Natural killer cell (primary cell): ENCODE measurements at places on chromosomes 4 and X. TPM values are rescaled to one million over a fixed set of nuclear protein-coding genes. Genes with fewer than 3 reads are reported as not detected.

DNA sequence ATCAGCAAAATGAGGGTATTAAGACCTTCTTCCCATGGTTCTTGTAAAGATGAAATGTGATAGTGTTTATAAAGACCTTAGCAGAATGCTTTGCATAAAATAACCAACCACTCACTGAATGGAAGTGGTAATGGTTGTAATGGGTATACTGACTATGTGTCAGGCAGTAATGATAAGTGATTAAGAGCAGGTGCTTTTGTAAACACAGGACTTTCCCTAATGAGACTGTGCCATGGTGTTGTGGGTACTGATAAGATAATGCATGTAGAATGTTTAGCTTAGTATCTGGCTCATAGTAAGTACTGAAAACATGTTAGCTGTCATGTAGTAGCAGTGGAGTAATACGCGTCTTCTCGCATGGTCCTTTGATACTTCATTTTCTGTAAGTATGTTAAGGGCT is 6.9 kb downstream of the LSM6 start:
- no peaks in the 10 kb centered on the region for H3K27me3 ChIP-seq
- H3K27ac ChIP-seq, result no peak overlapping the region
- DNase-seq, result no peak
- H3K4me1 ChIP-seq, result peaks cover 9% of the 10 kb centered on the region

DNA sequence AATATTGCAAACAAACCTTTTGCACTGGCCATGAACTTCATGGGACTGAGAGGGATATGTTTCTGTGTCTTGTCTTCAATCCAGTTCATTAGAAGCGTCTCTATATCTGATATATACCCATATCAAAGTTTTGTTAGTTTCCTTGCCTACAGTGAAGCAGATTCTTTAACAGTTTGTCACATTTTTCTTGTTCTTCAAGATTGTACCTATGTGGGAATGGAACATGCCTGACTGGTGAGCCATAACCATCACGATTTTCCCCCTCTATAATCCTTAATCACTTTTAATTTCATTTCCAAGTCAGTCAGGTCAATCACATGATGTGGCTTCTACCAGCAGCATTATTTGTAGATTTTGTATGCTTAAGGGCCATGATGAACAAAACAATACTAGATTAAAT is 197.1 kb upstream of the PDE5A start:
- H3K27ac ChIP-seq, result no peak overlapping the region
- DNase-seq, result no peak
- no peaks in the 10 kb centered on the region for H3K36me3 ChIP-seq
- H3K4me3 ChIP-seq, result no peak overlapping the region
- H3K27me3 ChIP-seq, result no peaks in the 10 kb centered on the region

Gene DGKK
- 8.8 TPM for total RNA-seq

Gene TCEAL9
- total RNA-seq, result not detected

Gene SSX2
- not detected for total RNA-seq

DNA sequence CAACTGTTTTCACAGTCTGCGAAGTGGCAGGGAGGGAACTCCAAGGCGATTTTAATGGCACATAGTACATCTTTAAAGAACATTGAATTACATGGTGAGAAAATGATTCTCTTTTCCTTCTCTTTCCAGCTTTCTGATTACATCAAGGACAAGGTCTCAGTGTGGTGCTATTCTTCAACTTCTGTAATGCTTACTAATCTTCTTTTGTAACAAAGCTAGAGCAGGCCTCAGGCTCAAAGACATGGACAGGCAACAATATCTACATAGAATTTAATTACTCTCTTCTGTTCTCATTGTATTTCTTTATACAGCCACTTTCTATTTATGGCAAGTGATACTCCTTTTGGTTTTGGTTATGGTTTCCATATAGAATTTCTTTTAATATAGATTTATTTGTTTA is 48.4 kb downstream of the RTL5 start:
- H3K4me1 ChIP-seq, result peaks cover 4% of the 10 kb centered on the region
- H3K4me3 ChIP-seq, result no peak overlapping the region
- no peak overlapping the region for H3K27ac ChIP-seq
- DNase-seq, result no peak
- no peaks in the 10 kb centered on the region for H3K27me3 ChIP-seq

- H3K27ac ChIP-seq, result no peak overlapping the region
- H3K36me3 ChIP-seq, result no peaks in the 10 kb centered on the region
- no peaks in the 10 kb centered on the region for H3K27me3 ChIP-seq
- H3K4me3 ChIP-seq, result no peak overlapping the region
- peaks cover 11% of the 10 kb centered on the region for H3K4me1 ChIP-seq
Measured at GRCh38 chrX:153611298-153612095, 12.6 kb upstream of the CCNQ start.

Gene MAGEC1
- total RNA-seq, result not detected

DNA sequence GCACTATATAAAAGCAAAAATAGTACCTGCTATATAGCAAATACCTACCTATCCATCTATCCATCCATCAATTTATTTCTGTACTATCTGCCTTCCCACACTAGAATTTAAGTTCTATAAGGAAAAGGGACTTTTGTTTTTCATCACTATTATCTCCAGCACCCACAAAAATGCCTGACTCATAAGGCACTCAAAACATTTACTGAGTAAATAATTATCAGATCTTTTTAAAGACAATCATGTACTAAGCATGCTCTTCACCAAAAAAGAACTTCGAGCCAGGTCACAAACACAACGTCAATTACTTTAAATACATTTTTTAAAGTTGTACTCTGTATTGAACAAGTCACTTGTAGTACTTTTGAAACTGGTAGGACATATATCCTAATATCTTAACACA is 119.9 kb downstream of the FBXW7 start:
- no peaks in the 10 kb centered on the region for H3K27me3 ChIP-seq
- no peak for DNase-seq
- no peak overlapping the region for H3K27ac ChIP-seq
- H3K4me1 ChIP-seq, result no peaks in the 10 kb centered on the region

- no peak overlapping the region for H3K4me3 ChIP-seq
- DNase-seq, result peak; percentile 42
- H3K27me3 ChIP-seq, result peaks cover 3% of the 10 kb centered on the region
- no peak overlapping the region for H3K27ac ChIP-seq
- H3K4me1 ChIP-seq, result peaks cover 51% of the 10 kb centered on the region
- H3K36me3 ChIP-seq, result no peaks in the 10 kb centered on the region
Measured at GRCh38 chrX:150570512-150570911, 2.1 kb downstream of the MTM1 start.

GRCh38 chr4:53371049-53371448 is 5.2 kb upstream of the SCFD2 start:
- no peaks in the 10 kb centered on the region for H3K4me1 ChIP-seq
- no peak overlapping the region for H3K4me3 ChIP-seq
- no peak for DNase-seq
- no peak overlapping the region for H3K27ac ChIP-seq
- no peaks in the 10 kb centered on the region for H3K27me3 ChIP-seq

GRCh38 chrX:135168486-135168885 is 2.7 kb downstream of the CT55 start:
- no peak for DNase-seq
- H3K4me1 ChIP-seq, result no peaks in the 10 kb centered on the region
- no peaks in the 10 kb centered on the region for H3K36me3 ChIP-seq
- no peak overlapping the region for H3K4me3 ChIP-seq
- H3K27me3 ChIP-seq, result no peaks in the 10 kb centered on the region

DNA sequence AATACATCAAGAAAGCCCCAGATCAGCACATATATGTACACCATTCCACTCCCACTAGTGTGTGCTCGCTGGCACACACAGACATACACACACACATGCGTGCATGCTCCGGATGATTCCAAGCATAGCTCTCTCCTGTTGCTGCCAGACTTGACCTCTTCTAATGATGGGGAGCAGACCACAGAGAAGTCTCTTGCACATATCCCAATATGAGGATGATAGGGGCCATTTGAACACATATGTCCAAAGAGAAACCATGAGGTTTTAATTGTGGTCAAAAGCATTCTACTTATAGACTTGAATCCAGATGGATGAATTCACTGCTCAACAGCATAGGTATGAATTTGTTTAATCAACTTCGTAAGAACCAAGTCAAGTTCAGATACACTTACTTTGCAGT is 214.9 kb downstream of the AFF2 start:
- no peak overlapping the region for H3K27ac ChIP-seq
- no peaks in the 10 kb centered on the region for H3K4me1 ChIP-seq
- no peak for DNase-seq
- H3K27me3 ChIP-seq, result no peaks in the 10 kb centered on the region
- H3K4me3 ChIP-seq, result no peak overlapping the region
- H3K36me3 ChIP-seq, result no peaks in the 10 kb centered on the region

Gene MED28
- total RNA-seq, result 51.1 TPM

Gene CDS1
- 0.14 TPM for total RNA-seq

Gene ARHGAP24
- 1.7 TPM for total RNA-seq

DNA sequence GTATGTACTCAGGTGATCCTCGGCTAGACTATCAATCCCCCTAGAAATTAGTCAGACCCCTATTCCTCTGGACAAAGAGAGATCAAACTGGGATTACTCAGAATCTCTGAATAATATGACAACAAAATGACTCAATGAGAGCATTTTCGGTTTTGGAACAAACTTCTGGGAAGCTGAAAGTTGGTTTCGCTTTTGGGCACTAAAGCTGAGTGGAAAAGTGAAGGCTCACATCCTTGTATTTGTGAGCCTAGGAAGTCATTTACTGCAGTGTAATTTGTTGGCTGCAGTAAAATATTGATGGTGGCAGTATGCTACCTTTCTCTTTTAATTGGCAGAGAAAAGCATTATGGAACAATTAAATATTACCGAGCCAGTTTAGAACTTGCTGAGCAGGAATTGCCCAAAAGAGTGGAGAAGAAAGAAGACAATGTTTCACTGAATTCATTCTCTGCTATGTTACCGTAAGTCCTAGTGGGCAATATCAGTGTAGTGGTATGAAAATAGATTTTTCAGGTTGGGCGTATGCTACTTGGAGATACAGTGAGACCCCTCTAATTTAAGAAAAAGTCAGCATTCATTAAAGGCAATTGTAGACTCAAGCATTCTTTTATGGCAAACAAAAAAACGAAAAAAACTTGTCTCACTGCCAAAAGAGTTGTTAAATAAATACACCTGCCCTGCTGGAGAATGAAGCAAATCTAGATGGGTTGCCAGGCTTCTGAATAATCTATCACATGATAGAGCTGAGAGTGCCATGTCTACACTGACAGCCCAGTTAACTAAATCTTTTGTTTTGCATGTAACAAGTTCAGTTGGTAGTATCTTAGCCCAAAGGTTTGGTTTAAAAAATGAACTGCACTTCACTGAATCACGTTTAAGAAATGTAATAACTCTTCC is 69.6 kb downstream of the AGTR2 start:
- no peaks in the 10 kb centered on the region for H3K4me1 ChIP-seq
- no peak for DNase-seq
- H3K36me3 ChIP-seq, result no peaks in the 10 kb centered on the region
- no peak overlapping the region for H3K4me3 ChIP-seq
- H3K27ac ChIP-seq, result no peak overlapping the region
- no peaks in the 10 kb centered on the region for H3K27me3 ChIP-seq

Gene SPANXA2
- not detected for total RNA-seq

Gene ZCCHC4
- total RNA-seq, result 10.9 TPM

DNA sequence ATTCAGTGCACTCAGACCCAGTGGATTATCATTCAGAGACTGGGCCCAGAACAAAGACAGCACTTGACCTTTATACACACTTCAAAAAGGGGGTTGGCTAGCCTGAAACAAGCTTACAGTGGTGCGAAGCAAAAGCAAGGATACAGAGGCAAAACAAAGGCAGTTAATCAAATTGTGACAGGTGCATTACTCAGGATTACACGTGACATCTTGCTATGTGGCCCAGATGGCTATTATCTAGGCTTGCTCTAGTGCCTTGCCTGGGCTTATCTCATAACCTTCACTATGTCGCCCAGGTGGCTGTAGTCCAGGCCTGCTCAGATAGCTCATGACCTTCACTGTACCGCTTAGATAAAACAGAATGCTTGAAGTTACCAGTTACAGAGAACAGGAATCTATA is 1092.1 kb upstream of the PRKX start:
- no peak overlapping the region for H3K4me3 ChIP-seq
- no peak for DNase-seq
- H3K27me3 ChIP-seq, result no peaks in the 10 kb centered on the region
- H3K27ac ChIP-seq, result no peak overlapping the region

GRCh38 chrX:110050901-110051300 is 48.0 kb downstream of the TMEM164 start:
- H3K4me1 ChIP-seq, result no peaks in the 10 kb centered on the region
- no peak overlapping the region for H3K27ac ChIP-seq
- no peak for DNase-seq
- H3K36me3 ChIP-seq, result peaks cover 2% of the 10 kb centered on the region
- no peaks in the 10 kb centered on the region for H3K27me3 ChIP-seq
- H3K4me3 ChIP-seq, result no peak overlapping the region
